ENCODE measurements at places on chromosomes 7 and 10. TPM values are rescaled to one million over a fixed set of nuclear protein-coding genes. Genes with fewer than 3 reads are reported as not detected.

Gene CYP2C9
- total RNA-seq = not detected

Gene JMJD1C
- total RNA-seq = 91.9 TPM

Gene SLC39A12
- not detected for total RNA-seq

Gene TEX47
- not detected for total RNA-seq

Gene GSTK1
- 69.7 TPM for total RNA-seq
